ENCODE measurements at places on chromosomes 2 and 18.

DNA sequence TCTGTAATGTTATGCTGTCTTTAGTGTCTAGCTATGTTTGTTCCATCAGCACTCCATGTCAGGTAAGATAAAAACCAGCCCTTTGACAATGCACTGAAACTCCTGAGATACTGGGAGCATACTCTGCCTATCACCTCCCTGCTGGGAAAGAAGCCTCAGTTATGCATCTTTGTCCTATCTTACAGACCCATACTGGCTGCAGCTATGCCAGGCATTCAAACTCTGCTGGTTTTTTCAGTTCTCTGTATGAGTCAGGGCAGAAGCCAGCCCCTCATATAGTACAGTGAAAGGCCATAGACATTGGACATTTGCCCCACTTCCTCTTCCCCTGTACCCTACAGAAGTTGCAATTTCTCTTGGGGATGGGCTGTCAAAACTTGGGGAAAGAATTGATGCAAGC, 181.1 kb upstream of the RGPD4 start:
- no peak for DNase-seq
- H3K4me1 ChIP-seq, result no peaks in the 10 kb centered on the region
- H3K27ac ChIP-seq, result no peak overlapping the region
- H3K27me3 ChIP-seq, result no peaks in the 10 kb centered on the region
- no peaks in the 10 kb centered on the region for H3K36me3 ChIP-seq

DNA sequence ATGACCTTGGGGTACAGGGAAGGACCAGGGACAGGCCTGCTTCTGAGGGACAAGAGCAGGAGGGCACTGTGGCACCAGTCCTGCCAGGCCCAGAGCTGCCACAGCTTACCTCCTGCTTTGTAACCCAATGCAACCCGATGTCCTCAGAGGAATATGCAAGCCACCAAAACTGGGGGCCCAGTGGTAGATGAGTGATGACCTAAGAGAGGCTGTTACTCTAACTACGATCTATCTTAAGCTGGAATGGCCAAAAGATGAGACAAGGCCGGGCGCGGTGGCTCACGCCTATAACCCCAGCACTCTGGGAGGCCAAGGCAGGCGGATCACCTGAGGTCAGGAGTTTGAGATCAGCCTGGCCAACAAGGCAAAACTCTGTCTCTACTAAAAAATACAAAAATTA, 12.8 kb downstream of the CYB5A start:
- no peaks in the 10 kb centered on the region for H3K36me3 ChIP-seq
- peaks cover 57% of the 10 kb centered on the region for H3K4me1 ChIP-seq
- no peak overlapping the region for H3K4me3 ChIP-seq
- DNase-seq, result no peak
- H3K27ac ChIP-seq, result no peak overlapping the region
- no peaks in the 10 kb centered on the region for H3K27me3 ChIP-seq

- H3K27ac ChIP-seq, result no peak overlapping the region
- no peak for DNase-seq
- H3K36me3 ChIP-seq, result no peaks in the 10 kb centered on the region
- peaks cover 11% of the 10 kb centered on the region for H3K4me1 ChIP-seq
- H3K4me3 ChIP-seq, result no peak overlapping the region
Observed at GRCh38 chr2:238554468-238555315, 128.0 kb downstream of the ASB1 start.

- H3K27me3 ChIP-seq, result no peaks in the 10 kb centered on the region
- no peak overlapping the region for H3K4me3 ChIP-seq
- DNase-seq, result no peak
- no peak overlapping the region for H3K27ac ChIP-seq
- no peaks in the 10 kb centered on the region for H3K4me1 ChIP-seq
Observed at GRCh38 chr2:28152585-28153280, 239.9 kb upstream of the FOSL2 start.

- peaks cover 52% of the 10 kb centered on the region for H3K4me1 ChIP-seq
- DNase-seq, result no peak
- no peak overlapping the region for H3K27ac ChIP-seq
- no peaks in the 10 kb centered on the region for H3K36me3 ChIP-seq
Observed at GRCh38 chr2:176157499-176158185, 535 bp downstream of the HOXD3 start.

- no peaks in the 10 kb centered on the region for H3K27me3 ChIP-seq
- H3K36me3 ChIP-seq, result peaks cover 9% of the 10 kb centered on the region
- DNase-seq, result peak; percentile 80
- no peaks in the 10 kb centered on the region for H3K4me1 ChIP-seq
Observed at GRCh38 chr2:148523315-148523714, 121.2 kb upstream of the EPC2 start.

DNA sequence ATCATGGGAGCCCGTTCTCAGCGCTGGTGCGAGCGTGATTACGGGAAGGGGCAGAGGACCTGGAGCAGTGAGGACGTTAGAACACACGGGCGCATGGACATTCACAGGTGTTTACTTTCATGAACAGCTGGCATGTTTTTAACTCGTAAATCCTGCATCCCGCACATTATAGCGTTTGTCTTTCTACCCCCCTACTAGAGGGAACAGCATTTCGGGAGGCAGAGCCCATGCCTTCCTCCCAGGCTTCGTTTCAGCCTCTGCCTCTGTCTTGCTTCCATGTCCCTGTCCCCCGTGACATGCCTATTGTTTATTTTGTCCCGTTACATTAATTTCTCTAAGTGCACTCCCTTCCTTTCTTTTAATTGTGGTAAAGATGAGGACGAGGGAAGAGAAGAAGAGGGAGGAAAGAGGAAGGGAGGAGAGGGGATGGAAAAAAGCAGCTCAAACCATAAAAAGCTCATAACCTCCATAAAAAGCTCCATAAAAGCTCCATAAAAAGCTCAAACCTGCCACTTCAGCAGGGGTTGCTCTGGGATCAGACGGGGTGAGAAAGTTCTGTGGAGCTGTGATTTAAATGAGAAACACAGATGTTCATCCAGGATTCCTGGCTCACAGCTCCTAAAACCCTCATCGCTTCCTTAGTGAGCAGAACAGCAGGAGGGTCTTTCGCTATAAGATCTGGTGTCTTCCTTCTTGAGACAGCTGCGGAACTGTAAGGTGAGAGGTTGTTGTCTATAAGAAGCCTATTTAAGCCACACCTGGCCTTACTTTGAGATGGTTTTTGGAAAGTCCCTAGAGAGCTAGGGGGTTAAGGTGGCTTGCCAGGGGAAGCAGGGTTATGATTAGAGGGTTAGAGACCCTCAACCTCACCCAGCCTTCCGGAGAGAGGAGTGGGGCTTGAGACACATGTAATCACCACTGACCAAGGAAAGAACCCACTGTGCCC, 66.6 kb upstream of the SNTG2 start:
- no peak overlapping the region for H3K4me3 ChIP-seq
- H3K27ac ChIP-seq, result no peak overlapping the region
- no peaks in the 10 kb centered on the region for H3K4me1 ChIP-seq
- H3K27me3 ChIP-seq, result no peaks in the 10 kb centered on the region
- no peak for DNase-seq

- peak overlapping the region; percentile 99 for H3K27ac ChIP-seq
- no peaks in the 10 kb centered on the region for H3K27me3 ChIP-seq
- H3K4me3 ChIP-seq, result no peak overlapping the region
- DNase-seq, result no peak
Observed at GRCh38 chr2:64770781-64771334, 117.1 kb upstream of the SERTAD2 start.

DNA sequence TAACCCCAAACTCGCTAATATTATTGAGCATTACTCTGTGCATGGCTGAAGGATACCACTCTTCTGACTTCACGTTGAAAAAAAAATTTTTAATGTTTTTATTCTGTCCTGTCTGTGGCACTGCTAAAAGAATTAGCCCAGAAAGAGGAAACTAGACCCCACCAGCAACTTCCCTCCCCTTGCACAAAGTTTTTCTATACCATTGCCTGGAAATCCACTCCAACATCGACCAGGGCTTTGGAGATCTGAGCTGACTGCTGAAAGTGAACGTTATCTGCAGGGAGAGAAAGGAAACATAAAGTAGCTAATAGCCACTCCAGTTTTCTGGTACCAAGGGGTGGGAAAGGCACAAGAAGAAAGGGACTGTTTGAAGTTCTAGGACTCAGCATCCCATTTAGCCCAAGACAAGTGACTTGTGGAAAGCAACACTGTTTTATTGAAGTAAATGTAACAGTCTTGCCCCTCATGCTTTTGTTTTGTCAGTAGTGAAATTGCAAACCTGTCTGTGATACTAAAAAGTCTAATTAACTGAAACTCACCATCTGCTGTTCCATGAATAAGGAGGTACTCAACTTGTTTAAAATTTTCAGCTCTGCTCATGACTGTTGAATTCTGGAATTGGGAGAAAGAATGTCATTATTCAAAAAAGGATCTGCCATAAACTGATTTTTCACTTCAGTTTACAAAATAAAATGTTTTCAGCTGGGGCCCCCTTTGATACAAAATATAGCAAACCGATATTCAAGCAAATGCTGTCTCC, 79.1 kb downstream of the DPP4 start:
- no peaks in the 10 kb centered on the region for H3K4me1 ChIP-seq
- H3K27ac ChIP-seq, result no peak overlapping the region
- H3K27me3 ChIP-seq, result no peaks in the 10 kb centered on the region
- no peak overlapping the region for H3K4me3 ChIP-seq
- no peaks in the 10 kb centered on the region for H3K36me3 ChIP-seq
- no peak for DNase-seq

- H3K4me1 ChIP-seq, result no peaks in the 10 kb centered on the region
- peak; percentile 66 for DNase-seq
- no peaks in the 10 kb centered on the region for H3K36me3 ChIP-seq
- H3K27ac ChIP-seq, result no peak overlapping the region
Observed at GRCh38 chr2:128444121-128444771, 125.6 kb upstream of the HS6ST1 start.

GRCh38 chr2:20471902-20472559, 25.2 kb downstream of the RHOB start:
- H3K4me3 ChIP-seq, result no peak overlapping the region
- H3K36me3 ChIP-seq, result no peaks in the 10 kb centered on the region

- no peaks in the 10 kb centered on the region for H3K36me3 ChIP-seq
- H3K27me3 ChIP-seq, result no peaks in the 10 kb centered on the region
- peak overlapping the region; percentile 19 for H3K27ac ChIP-seq
- no peak overlapping the region for H3K4me3 ChIP-seq
- DNase-seq, result no peak
- H3K4me1 ChIP-seq, result peaks cover 28% of the 10 kb centered on the region
Observed at GRCh38 chr18:34647251-34647650, 62.8 kb upstream of the DTNA start.

DNA sequence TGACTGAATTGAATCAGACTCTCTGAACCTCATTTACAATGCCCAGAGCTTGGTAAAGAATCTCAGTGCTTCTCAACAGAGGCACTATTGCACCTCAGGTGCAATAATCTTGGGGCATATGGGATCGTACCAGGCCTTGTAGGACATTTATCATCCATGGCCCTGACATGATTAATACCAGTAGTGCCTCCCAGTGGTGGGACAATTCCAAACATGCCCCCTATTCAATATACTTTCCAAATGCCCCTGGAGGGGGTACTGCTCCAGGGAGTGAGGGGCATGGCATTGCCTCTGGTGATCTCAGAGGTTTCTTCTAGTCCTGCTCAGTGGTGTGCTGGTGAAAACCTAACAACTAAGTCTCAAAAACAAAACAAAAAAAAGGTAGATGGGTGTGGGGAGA, 174.9 kb upstream of the SMAD2 start:
- H3K27ac ChIP-seq, result no peak overlapping the region
- no peak for DNase-seq
- no peaks in the 10 kb centered on the region for H3K4me1 ChIP-seq
- H3K36me3 ChIP-seq, result no peaks in the 10 kb centered on the region
- no peak overlapping the region for H3K4me3 ChIP-seq
- H3K27me3 ChIP-seq, result no peaks in the 10 kb centered on the region

DNA sequence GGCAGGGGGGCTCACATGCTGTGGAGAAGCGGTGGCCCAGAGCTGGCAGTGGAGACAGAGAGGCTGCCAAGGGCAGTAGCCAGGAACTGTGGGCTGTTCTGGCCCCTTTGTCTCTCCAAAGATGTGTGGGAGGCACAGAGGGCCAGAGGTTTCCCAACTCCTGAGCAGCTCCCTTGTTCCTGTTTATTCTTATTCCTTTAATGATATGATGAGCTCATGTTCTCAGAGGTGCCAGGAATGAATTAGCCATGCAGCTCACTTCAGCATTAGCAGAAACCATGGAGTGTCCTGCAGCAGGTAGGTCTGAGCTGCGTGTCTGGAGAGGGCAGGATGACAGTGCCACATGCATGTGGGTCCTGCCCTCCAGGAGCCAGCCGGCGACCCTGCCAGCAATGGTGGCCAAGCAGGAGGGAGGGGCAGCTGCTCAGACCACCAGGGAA, 77.9 kb upstream of the FZD7 start:
- H3K27me3 ChIP-seq, result no peaks in the 10 kb centered on the region
- peaks cover 10% of the 10 kb centered on the region for H3K4me1 ChIP-seq
- DNase-seq, result peak; percentile 92
- H3K36me3 ChIP-seq, result no peaks in the 10 kb centered on the region
- H3K27ac ChIP-seq, result peak overlapping the region; percentile 40
- no peak overlapping the region for H3K4me3 ChIP-seq

DNA sequence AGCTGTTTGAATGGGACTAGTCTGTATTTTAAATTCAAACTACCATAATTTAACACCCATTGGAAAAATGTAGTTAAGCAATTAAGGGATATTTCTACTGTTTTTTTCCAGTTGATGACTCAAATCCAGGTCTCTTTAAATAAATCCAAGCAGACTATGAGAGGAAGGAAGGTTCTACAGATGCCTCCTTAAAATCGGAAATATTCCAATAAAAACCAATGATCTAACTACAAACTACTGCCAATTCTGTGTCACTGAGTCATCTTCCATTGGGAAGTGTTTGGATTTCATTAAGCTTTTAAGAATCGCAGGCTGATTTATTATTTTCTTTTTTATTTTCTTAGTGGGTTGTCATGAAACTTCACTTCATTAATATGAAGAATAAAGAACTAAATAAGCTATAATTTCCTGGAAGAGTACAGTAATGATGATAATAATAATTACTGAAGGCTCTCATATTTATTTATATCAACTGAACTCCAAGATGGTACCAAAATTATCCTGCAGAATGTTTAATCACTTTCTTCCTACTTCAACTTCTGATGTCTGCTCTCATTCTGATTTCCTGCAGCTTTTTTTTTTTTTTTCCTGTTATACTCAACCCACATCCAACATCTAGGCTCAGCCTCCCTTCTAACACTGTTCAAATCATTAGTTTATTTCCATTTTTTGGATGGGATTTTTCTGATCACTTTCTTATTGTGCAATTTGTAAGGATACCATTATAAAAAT, 166.3 kb upstream of the FN1 start:
- no peaks in the 10 kb centered on the region for H3K36me3 ChIP-seq
- no peaks in the 10 kb centered on the region for H3K27me3 ChIP-seq
- H3K4me3 ChIP-seq, result no peak overlapping the region

- peak overlapping the region; percentile 96 for H3K27ac ChIP-seq
- no peak for DNase-seq
- H3K27me3 ChIP-seq, result no peaks in the 10 kb centered on the region
- H3K4me3 ChIP-seq, result no peak overlapping the region
- peaks cover 89% of the 10 kb centered on the region for H3K4me1 ChIP-seq
Observed at GRCh38 chr2:20624884-20625485, 25.9 kb downstream of the HS1BP3 start.

DNA sequence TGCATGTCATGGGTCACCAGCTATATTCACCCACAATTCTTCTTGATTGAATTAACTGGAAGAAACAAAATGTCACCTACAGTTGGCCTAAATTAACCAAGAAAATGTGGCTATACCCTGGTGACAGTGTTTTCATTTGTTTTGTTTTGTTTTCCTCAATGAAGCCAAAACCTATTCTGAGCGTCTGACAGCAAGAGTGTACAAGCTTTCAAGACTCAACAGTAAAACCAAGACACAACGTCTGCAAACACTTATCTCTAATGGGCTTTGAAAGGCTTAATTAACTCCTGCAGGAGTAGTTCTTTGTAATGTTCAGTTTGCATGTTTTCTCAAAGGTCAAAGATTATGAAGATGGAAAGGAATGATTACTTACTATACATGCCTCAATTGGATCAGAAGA, 827.6 kb upstream of the KLHL29 start:
- no peak overlapping the region for H3K4me3 ChIP-seq
- H3K27ac ChIP-seq, result no peak overlapping the region
- H3K27me3 ChIP-seq, result no peaks in the 10 kb centered on the region
- DNase-seq, result no peak
- H3K36me3 ChIP-seq, result no peaks in the 10 kb centered on the region
- H3K4me1 ChIP-seq, result no peaks in the 10 kb centered on the region

All from esophagus muscularis mucosa (tissue), 4 donors.